ENCODE measurements at places on chromosomes 2 and 18. TPM values are rescaled to one million over a fixed set of nuclear protein-coding genes. Genes with fewer than 3 reads are reported as not detected.

The ZNF514 gene
- 42.3 TPM for total RNA-seq

The DUSP19 gene
- 1.7 TPM for total RNA-seq

The FEV gene
- not detected for total RNA-seq

The NT5C1B gene
- not detected for total RNA-seq

The EEF1B2 gene
- 1,110 TPM for total RNA-seq

The ITGB6 gene
- total RNA-seq: not detected

The TLX2 gene
- total RNA-seq: not detected

The LRRFIP1 gene
- total RNA-seq: 103 TPM

The SPDYA gene
- 1.1 TPM for total RNA-seq

The FER1L5 gene
- total RNA-seq: not detected

The NOSTRIN gene
- total RNA-seq: 0.55 TPM

The FRZB gene
- not detected for total RNA-seq

The GPR155 gene
- 27.2 TPM for total RNA-seq

The SKOR2 gene
- total RNA-seq: not detected

The COL4A4 gene
- total RNA-seq: 0.10 TPM

The VIL1 gene
- total RNA-seq: not detected

The ASB3 gene
- total RNA-seq: 39.8 TPM

The MC4R gene
- total RNA-seq: not detected

The NEB gene
- 1.7 TPM for total RNA-seq

The EMX1 gene
- total RNA-seq: not detected
